Activated T-helper 1 cell treated with anti-CD3 and anti-CD28 coated beads, Interleukin-12 subunit alpha, Interleukin-12 subunit beta, Interleukin-2, Interleukin-4 antibody, amounts not matched to agents 30 ng/mL and 10 ng/mL and 1 ng/mL, durations not matched to agents 14 hours and 24 hours and 36 hours (primary cell): ENCODE measurements at places on chromosomes 11 and 22.
A peak's percentile ranks its signal among the peaks of the same experiment; 100 is the strongest.

- DNase-seq, result no peak
Measured at GRCh38 chr11:8091721-8092120, 10.7 kb downstream of the TUB start.

- no peak for DNase-seq
Measured at GRCh38 chr11:35579557-35580396, 38.5 kb upstream of the FJX1 start.

- DNase-seq, result no peak
Measured at GRCh38 chr11:99934008-99934407, 753.1 kb upstream of the ARHGAP42 start.

DNA sequence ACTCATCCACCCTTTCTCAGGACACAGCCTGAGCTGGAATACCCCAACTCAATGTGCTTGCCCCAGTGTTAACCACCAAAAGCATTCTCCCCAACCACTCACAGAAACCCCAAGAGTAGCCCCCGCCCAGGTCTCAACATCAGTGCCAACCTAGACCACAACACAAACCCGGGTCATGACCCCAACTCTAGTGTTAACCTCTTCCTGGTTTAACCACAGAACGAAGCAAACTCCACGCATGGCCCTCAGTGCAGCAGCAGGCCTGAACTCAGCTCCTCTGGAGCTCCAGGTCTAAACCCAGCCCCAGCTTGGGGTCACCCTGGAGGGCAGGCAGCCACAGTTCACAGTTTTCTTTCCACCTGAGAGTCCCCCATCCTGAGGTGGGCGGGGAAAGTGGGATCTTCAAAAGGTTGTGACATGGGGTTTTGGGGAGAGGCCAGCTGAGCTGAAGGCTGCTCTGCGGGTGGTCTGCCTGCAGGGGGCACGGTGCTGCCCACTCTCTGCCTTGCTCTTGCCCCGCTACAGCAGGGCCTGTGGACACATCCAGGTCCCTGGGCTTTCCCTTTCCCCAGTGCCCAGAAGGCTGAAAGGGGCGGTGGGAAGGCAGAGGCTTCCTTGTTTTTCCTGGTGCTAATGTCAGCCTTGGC is 37.9 kb downstream of the NECTIN1 start:
- DNase-seq, result peak; percentile 30

- DNase-seq, result no peak
Measured at GRCh38 chr22:31278151-31278621, 14.1 kb downstream of the PIK3IP1 start.

DNA sequence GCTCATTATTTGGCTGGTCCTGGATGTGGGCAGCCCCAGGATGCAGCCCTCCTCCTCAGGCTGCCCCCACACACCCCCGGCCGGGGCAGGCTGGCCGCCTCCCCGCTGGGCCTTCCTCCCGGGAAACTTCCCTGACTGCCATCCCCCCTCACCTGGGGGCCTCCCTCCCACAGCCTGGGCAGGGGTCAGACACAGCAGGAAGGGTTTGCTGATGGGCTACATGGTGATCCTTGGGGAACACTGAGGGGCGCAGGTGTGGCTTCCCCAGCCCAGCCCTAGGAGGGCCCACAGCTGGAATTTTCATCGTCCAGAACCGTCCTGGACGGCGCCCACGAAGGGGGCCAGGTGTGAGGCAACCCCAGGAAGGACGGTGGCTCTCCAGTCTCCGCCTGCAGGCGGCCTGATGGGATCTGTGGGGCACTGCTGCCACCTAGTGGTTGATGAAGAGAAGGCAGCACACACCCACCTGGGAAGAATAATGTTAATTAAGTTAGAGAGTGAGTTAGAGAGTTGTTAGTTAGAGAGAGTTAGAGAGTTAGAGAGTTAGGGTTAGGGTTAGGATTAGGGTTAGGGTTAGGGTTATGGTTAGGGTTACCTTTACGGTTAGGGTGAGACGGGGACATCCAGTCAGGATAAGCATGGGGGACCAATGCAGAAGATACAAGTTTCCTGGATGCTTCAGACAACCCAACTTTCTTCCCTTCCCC is 75.9 kb upstream of the PRR5 start:
- DNase-seq, result peak; percentile 70

DNA sequence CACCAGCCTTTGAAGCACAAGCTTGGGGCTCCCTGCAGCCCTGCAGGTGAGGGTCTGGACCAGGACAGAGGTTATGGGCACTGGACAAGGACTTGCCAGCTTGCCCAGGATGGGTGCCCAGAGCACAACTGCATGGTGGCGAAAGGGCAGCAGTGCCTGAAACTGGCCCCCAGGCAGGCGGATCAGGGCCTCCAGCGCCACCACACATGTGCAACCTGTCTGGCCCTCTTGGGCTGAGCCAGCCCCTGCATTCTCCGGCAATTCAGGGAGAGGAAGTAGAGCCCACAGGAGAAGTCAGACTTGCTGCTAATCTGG is 18.8 kb downstream of the MB start:
- DNase-seq, result no peak

GRCh38 chr22:38262051-38262795 is 10.6 kb downstream of the TMEM184B start:
- DNase-seq, result peak; percentile 14

- no peak for DNase-seq
Measured at GRCh38 chr11:72361321-72361720, 73.0 kb downstream of the CLPB start.

- DNase-seq, result no peak
Measured at GRCh38 chr11:95279921-95280868, 49.2 kb upstream of the SESN3 start.

- DNase-seq, result no peak
Measured at GRCh38 chr11:106464728-106465127, 387.3 kb downstream of the AASDHPPT start.

GRCh38 chr11:69000391-69000790 is 12.7 kb downstream of the MRGPRF start:
- DNase-seq, result no peak

DNA sequence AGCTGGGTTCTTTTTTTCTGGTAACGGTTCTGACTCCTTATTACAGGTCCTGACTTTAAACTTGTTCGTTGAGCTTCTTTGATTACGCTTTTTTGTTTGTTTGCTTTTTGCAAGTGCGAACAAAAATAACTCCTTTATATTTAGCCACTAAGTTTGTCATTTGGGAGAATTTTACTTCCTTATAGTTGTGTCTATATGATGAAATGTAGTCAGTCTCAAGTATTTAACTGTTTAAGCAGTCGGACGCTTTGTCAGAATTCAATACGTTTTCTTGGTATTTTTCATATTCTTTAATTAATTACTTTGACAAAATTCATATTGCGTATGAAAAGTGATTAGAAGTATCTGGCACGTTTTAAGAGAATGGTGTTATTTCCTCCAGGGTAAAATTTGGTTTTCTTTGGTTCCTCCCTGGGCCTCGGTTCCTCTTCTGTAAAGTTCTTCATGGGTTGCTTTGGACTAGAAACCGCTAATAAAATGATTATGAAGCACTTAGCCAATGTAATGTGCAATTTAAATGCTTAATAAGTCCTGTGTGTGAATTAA is 1.3 kb downstream of the CBL start:
- no peak for DNase-seq

DNA sequence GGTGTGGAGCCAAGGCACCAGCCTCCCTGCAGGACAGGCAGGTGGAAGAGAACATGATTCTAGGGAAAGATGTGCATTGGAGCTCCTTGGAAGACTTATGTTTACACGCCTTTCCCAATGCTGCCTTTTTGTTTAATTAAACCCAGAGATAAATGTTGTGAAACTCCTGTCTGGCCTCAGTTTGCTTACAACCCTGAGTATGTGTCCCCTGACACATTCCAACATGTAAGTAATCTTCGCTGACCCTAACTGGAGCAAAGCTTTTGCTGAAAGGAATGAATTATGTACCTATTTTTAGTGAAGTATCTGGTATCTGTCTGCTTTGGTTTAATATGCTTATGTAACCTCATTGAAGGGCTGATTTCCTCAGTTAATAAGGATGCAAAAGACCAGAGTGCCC is 56.7 kb downstream of the APIP start:
- no peak for DNase-seq

DNA sequence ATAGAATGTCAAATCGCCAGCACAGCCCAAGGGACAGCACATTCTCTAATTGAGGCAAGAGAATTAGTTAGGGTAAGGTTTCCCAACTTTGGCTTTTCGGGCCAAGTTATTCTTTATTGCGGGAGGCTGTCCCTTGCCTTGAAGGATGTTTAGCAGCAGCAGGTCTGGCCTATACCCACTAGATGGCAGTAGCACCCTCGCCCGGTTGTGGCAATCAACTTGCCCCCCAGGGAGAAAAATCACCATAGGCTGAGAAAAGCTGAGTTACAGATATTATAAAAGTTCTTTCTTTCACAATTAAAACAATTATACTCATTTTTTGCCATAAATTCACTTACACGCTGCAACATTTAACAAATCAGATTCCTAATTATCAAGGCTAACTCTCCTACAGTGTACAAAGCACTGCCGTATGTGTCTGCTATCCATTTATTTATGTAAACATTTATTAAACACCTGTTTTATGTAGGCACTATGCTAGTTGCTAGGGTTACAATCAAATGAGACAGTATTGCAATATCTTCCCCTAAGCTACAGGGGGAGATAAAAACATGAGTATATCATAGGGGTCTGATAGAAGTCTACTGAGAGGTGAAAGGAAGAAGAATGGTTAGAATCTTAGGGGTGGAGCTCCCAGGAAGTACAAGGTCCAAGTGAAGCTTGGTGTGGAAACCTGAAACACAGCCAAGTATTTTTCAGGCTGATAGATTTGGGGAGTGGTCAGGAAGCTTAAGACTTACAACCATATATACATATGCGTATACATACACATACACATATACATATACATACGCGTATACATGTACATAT is 452.3 kb downstream of the RAB38 start:
- no peak for DNase-seq

GRCh38 chr11:121586750-121587149 is 134.0 kb upstream of the SORL1-AS1 start:
- DNase-seq, result no peak

DNA sequence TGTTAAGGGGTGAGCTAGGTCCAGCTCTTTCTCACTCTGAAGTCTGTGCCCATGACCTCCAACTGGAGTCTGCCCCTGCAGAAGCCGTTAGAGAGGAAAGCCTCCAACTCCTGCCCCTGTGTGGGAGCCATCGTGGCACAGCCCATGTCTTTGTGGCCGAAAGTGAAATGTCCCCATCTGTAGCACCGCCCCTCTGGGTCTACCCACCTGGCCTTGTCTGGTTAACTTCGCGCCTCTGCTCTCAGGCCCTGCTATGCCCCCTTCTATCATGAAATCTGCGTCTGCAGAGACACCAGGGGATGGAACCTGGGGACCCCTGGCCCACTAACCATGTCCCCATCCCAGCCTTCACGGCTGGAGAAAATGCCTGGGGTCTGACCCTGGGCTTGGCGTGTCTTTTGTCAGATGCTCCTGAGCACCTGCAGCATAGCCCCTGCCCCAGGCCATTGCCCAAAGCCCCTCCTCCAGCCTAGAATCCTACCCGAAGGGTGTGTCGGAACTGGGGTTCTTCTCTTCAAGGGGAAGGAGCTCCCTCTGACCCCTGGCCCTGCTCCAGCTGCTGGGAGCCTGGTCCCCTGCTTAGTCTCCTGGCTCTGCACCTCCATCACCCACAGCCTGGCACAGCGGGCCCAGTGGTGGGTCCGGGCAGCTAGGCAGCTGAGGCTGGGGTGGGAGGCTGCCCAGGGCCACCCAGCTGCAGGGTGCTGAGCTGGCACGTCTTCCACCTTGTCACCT is 35.8 kb upstream of the HMOX1 start:
- no peak for DNase-seq

- no peak for DNase-seq
Measured at GRCh38 chr11:70010774-70011173, 67.3 kb upstream of the ANO1 start.

DNA sequence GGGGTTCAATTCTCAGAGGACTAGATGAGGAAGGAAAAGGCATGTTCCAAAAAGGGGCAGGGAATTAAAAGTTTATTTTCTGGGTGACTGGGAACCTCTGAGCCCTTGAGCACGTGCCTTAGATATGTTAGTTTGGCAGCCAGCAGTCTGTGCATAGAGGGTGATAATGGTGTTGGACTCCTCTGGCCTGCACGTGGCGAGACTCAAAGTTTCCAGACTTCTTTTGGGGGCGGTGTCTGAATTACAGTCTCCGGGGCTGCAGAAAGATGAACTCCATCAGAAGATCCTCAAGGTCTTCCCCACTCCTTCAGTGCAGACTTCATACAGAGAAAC is 861 bp upstream of the ZNRF3 start:
- no peak for DNase-seq

DNA sequence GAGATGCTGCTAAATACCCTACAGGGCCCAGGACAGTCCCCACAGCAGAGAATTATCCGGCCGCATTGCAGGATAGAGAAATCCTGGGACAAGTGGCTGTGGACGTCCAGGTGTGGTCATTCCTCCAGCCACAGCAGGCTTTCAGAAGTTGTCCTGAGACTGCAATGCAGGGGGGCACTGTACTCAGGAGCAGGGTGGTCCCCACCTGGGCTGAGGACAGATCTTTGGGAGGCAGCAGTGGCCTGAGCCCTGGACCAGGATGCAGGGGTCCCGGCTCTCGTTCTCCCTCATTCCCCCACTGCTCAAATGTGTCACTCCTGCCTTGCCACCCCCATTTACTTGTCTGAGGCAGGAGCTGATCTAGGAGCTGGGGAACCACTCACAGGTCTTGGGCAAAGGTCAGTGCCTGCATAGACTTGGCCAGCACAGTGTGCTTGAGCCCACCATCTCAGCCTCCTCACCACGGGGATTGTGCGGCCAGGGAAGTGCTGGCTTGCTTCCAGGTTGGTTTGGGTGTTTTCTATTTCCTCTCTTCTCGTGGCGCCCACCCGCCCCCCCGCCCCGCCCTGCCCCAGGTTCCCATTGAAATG is 15.3 kb downstream of the LINC01488 start:
- DNase-seq, result no peak

- DNase-seq, result peak; percentile 24
Measured at GRCh38 chr11:123560006-123560405, 94.4 kb downstream of the SCN3B start.

GRCh38 chr11:108115500-108116140 is 5.7 kb upstream of the ACAT1 start:
- no peak for DNase-seq

GRCh38 chr22:29022101-29022817 is 39.4 kb downstream of the C22orf31 start:
- DNase-seq, result no peak

DNA sequence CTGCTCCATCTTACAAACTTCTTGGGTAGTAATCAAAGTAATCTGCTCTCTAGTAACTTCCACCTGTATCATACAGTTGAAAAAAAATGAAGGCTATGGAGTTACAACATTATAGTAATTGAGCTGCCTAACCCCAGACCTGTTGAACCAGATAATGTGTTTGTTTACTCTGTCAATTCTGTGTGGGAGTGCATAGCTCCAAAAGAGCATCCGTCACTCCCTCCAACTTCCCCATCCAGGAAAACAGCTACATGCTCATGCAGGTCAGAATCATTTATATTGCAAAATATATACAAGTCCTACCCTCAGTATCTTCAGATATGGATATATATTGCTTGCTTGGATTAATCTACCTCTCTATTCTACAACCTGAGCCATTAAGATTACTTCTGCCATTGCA is 244.0 kb upstream of the ANO5 start:
- DNase-seq, result no peak

DNA sequence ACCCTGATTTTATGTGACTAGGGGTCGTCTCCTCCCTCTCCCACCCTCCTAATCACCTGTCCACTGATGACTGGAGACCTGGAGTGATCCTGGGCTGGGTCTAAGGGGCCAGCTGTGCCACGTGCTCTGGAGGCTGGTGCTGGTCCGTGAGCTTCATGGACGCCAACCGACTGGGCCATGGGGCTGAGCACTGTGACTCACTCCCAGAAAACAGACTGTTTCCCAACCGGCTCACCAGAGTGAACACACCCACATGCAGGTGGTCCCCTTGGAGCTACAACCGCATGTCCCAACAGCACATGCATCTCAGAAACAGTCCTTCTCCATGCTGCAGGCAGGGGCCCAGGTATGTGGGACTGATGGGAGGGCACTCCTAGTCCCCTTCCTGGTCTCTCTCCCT is 14.0 kb upstream of the LMO1 start:
- DNase-seq, result no peak
